ENCODE measurements at places on chromosomes 7 and 10.

- peak; percentile 10 for DNase-seq
- no peaks in the 10 kb centered on the region for H3K27me3 ChIP-seq
- H3K4me1 ChIP-seq: no peaks in the 10 kb centered on the region
- no peak overlapping the region for H3K27ac ChIP-seq
Measured at GRCh38 chr10:132293813-132294520, 13.8 kb downstream of the STK32C start.

- no peaks in the 10 kb centered on the region for H3K36me3 ChIP-seq
- no peaks in the 10 kb centered on the region for H3K4me1 ChIP-seq
- H3K4me3 ChIP-seq: no peak overlapping the region
- DNase-seq: no peak
- H3K27me3 ChIP-seq: no peaks in the 10 kb centered on the region
- no peak overlapping the region for H3K27ac ChIP-seq
Measured at GRCh38 chr7:148535217-148535616, 55.3 kb upstream of the C7orf33 start.

- no peak overlapping the region for H3K27ac ChIP-seq
- H3K36me3 ChIP-seq: no peaks in the 10 kb centered on the region
- H3K27me3 ChIP-seq: no peaks in the 10 kb centered on the region
- no peak for DNase-seq
- H3K4me3 ChIP-seq: no peak overlapping the region
- no peaks in the 10 kb centered on the region for H3K4me1 ChIP-seq
Measured at GRCh38 chr7:45118889-45119331, 7.4 kb upstream of the TBRG4 start.

- no peaks in the 10 kb centered on the region for H3K27me3 ChIP-seq
- peaks cover 15% of the 10 kb centered on the region for H3K4me1 ChIP-seq
- DNase-seq: no peak
- H3K4me3 ChIP-seq: no peak overlapping the region
- peaks cover 24% of the 10 kb centered on the region for H3K36me3 ChIP-seq
- no peak overlapping the region for H3K27ac ChIP-seq
Measured at GRCh38 chr7:55140941-55141278, 122.1 kb downstream of the EGFR start.

- no peak for DNase-seq
- H3K27ac ChIP-seq: no peak overlapping the region
- H3K4me1 ChIP-seq: no peaks in the 10 kb centered on the region
- H3K36me3 ChIP-seq: no peaks in the 10 kb centered on the region
- H3K4me3 ChIP-seq: no peak overlapping the region
Measured at GRCh38 chr7:25790963-25791362, 361.0 kb upstream of the NFE2L3 start.

GRCh38 chr10:45447416-45447815 lies 73.4 kb downstream of the ALOX5 start:
- H3K4me1 ChIP-seq: no peaks in the 10 kb centered on the region
- H3K27ac ChIP-seq: no peak overlapping the region
- no peaks in the 10 kb centered on the region for H3K36me3 ChIP-seq
- no peak for DNase-seq

DNA sequence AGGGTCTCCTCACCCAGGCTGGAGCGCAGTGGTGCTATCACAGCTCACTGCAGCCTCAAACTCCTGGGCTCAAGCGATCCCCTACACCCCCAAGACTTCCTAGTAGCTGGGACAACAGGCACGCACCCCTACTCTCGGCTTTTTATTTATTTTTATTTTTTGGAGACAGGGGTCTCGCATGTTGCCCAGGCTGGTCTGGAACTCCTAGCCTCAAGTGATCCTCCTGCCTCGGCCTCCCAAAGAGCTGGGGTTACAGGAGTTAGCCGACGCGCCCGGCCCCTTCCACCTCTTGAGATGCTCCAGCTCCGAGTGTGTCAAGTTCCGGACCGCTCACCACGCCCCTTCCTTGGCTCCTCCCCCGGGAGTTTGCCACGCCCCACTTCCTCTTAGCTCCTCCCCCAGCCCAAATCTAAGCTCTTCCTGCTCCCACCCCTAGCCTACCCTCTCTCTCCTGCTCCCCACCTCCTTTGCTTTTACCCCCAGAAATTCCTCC lies 6.3 kb downstream of the NAT16 start:
- H3K27ac ChIP-seq: no peak overlapping the region
- peaks cover 32% of the 10 kb centered on the region for H3K4me1 ChIP-seq
- DNase-seq: no peak
- H3K27me3 ChIP-seq: peaks cover 100% of the 10 kb centered on the region
- no peaks in the 10 kb centered on the region for H3K36me3 ChIP-seq

- no peak overlapping the region for H3K4me3 ChIP-seq
- no peaks in the 10 kb centered on the region for H3K4me1 ChIP-seq
- no peak for DNase-seq
- no peaks in the 10 kb centered on the region for H3K27me3 ChIP-seq
- H3K36me3 ChIP-seq: no peaks in the 10 kb centered on the region
- no peak overlapping the region for H3K27ac ChIP-seq
Measured at GRCh38 chr10:33703501-33704213, 369.2 kb upstream of the NRP1 start.

DNA sequence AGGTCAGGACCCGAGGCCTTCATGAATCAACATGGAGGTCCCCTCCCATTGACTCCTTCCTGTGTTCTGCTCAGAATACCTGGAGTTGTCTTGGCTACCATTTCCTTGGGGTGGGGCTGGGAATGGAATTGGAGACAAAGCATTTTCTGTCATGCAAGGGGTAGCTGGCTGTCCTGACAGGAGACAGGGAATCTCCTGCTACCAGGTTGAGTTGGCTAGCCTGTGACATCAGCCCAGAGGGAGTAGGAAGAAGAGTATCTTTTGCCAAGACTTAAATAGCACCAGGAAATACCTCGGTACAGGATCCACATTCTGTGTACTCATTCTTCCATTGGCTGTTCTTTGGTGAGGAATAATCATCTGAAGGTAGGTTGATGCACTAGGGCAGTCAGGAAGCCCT lies 4.9 kb downstream of the ZDHHC16 start:
- H3K36me3 ChIP-seq: peaks cover 40% of the 10 kb centered on the region
- peak overlapping the region; percentile 25 for H3K27ac ChIP-seq
- DNase-seq: no peak
- peaks cover 77% of the 10 kb centered on the region for H3K4me1 ChIP-seq
- H3K4me3 ChIP-seq: no peak overlapping the region

DNA sequence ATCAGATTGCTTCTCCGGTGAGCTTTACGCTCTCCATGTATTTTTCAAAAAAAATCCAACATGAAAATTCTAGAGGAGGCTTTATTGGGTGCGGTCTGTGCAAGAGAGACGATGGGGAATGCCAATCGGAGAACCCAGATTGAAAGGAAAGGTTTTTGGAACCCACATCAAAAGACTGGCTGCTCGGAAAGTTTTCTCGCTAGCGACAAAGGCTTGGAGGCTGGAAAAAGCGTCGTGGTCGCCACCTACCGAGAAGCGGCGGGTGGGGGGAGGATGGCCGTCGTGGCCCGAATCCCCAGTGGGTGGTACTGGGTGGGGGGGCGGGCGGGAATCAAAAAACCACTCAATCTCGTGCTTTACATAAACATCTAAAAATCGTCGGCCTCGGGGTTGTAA lies 1.1 kb upstream of the GTF2I start:
- peak overlapping the region; percentile 99 for H3K27ac ChIP-seq
- peaks cover 35% of the 10 kb centered on the region for H3K4me1 ChIP-seq
- peak overlapping the region; percentile 100 for H3K4me3 ChIP-seq

DNA sequence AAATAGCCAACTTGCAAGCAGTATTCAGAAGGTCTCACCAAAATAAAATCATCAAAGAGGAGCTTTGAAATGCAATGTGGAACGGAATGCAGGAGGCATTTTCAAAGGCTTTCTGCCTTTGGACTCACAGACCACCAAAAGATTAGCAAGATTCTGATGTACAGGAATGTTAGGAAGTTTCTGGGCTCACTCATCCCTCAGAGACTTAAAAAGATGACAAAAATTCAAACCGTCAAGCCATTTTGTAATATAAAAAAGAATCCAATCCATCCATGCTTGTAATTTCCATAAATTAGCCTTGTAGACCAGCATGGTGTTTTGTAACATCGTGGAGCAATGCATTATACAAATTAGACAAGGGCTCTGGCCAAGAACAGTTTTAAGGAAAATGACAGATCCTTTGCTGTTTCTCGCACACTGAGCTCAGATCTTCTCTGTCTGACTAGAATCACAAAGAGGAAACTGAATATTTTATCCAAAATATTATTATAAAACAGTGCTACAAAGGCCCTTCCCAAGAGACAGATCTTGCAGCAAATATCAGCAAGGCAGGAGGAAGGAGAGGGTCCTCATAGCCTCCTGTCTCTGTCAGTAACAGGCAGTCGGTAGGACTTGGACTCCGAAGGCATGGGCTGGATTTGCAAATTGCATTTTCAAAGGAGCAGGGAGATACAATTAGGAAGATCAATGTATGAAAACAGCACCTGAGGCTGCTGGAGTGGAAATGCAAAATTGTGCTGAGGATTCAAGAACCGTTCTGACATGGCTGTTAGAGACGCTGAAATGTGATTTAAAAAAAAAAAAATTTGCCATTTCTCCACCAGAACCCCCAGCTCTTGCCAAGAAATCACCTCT lies 57.4 kb upstream of the NRP1 start:
- no peaks in the 10 kb centered on the region for H3K4me1 ChIP-seq
- H3K4me3 ChIP-seq: no peak overlapping the region
- H3K27me3 ChIP-seq: no peaks in the 10 kb centered on the region
- no peaks in the 10 kb centered on the region for H3K36me3 ChIP-seq
- H3K27ac ChIP-seq: no peak overlapping the region

GRCh38 chr7:12064586-12065127 lies 146.4 kb upstream of the TMEM106B start:
- H3K27ac ChIP-seq: no peak overlapping the region
- H3K4me1 ChIP-seq: no peaks in the 10 kb centered on the region
- no peak overlapping the region for H3K4me3 ChIP-seq

DNA sequence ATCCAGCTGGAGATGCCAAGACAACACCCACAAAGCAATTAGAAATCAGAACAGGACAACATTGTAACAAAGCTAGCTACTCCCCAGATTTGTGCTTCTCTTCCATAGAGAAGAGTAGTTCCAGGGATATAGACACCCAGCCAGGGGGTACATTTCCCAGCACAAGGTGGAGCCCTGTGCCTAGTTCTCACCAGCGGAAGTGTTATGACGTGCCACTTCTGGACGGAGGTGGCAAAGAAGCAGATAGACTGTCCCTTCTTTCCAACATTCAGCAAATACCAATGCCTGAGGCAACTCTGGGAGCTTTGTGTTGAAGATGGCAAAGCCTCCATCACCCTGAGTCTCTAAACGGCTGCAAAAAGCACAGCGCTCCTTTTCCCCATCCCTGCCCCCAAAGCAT lies 23.4 kb upstream of the GSAP start:
- no peaks in the 10 kb centered on the region for H3K36me3 ChIP-seq
- DNase-seq: peak; percentile 76
- peaks cover 6% of the 10 kb centered on the region for H3K4me1 ChIP-seq
- no peak overlapping the region for H3K27ac ChIP-seq
- no peak overlapping the region for H3K4me3 ChIP-seq

DNA sequence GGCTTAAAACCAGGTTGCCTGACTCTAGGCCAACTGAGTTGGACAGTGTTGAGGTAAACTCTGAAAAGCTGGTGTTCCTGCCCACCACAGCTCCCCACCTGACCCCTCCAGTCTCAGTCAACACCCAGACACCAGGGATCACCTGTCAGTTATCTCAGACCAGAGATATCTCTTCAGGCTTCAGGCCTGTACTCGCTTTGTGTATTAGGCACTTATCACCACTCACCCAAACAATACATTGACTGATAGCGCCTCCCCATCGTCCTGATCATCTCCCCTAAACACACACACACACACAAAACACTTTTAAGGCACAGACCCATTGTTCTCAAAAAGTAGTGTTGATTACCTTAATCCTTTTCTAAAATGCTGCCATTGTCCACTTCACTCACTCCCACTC lies 111.5 kb downstream of the PLCE1 start:
- no peaks in the 10 kb centered on the region for H3K36me3 ChIP-seq
- peaks cover 4% of the 10 kb centered on the region for H3K4me1 ChIP-seq
- H3K27ac ChIP-seq: no peak overlapping the region

- H3K27ac ChIP-seq: no peak overlapping the region
- no peak for DNase-seq
- H3K4me1 ChIP-seq: no peaks in the 10 kb centered on the region
- H3K4me3 ChIP-seq: no peak overlapping the region
- no peaks in the 10 kb centered on the region for H3K36me3 ChIP-seq
Measured at GRCh38 chr7:70647801-70648498, 484.0 kb upstream of the GALNT17 start.

DNA sequence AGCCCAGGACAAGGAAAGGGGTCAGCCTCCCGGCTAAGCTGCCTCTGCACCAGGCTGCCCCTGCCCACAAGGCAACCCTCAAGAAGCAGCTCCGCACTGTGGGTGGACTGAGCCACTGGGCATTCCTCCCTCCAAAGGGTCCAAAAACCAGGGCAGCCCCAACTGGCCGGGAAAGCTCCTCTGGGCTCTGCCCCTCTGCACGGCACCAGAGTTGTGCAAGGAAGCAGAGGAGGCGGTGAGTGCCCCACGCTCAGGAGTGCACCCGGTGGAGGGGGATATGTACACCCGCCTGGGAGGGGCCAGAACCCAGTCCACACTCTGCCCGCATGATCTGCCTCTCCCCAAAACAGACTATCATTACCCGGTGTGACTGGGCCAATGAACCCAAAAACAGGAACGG lies 43.8 kb downstream of the PTPRN2 start:
- DNase-seq: no peak
- H3K27me3 ChIP-seq: no peaks in the 10 kb centered on the region
- H3K4me3 ChIP-seq: no peak overlapping the region
- no peaks in the 10 kb centered on the region for H3K36me3 ChIP-seq
- no peaks in the 10 kb centered on the region for H3K4me1 ChIP-seq

DNA sequence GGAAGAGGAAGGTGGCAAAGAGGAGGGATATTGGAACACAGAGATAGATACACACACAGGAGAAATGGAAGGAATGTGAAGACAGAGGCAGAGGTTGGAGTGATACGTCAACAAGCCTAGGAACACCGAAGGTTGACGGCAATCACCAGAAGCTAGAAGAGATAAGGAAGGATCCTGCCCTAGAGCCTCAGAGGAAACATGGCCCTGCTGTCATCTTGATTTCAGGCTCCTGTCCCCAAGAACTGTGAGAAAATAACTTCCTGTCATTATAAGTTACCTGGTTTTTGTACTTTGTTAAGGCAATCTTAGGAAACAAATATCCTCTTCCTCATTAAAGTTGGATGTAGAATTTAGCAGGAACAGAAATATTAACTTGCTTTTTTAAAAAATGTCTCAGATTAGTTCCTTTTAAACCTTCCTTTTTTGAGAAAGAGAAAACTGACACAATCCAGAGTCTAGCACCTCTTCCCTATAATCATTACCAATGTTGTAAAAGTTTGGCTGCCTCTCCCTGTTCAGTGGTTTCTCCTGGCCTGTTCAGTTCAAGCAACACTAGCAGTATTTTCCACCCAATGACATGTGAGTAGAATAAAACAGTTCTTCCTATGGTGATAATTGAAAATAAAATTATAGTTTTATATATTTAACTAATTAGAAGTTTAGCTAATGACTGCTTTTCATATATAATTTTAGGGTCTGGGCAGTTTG lies 28.8 kb upstream of the GNAI1 start:
- H3K4me1 ChIP-seq: peaks cover 12% of the 10 kb centered on the region
- no peak overlapping the region for H3K4me3 ChIP-seq
- no peak for DNase-seq
- no peak overlapping the region for H3K27ac ChIP-seq

All from lower lobe of right lung (tissue), 2 donors.